ENCODE measurements at places on chromosomes 13 and 19. TPM values are rescaled to one million over a fixed set of nuclear protein-coding genes. Genes with fewer than 3 reads are reported as not detected.

Gene PRDX2
- 304 TPM for total RNA-seq

Gene GRK1
- total RNA-seq = not detected

Gene TRAPPC6A
- total RNA-seq = 8.1 TPM

Gene KIR3DL1
- total RNA-seq = not detected

Gene ZNF283
- total RNA-seq = 23.3 TPM

Gene CLEC17A
- 1.0 TPM for total RNA-seq

Gene DUXA
- not detected for total RNA-seq

GRCh38 chr19:35206379-35206778 lies 22.2 kb downstream of the FAM187B start:
- DNase-seq = no peak

DNA sequence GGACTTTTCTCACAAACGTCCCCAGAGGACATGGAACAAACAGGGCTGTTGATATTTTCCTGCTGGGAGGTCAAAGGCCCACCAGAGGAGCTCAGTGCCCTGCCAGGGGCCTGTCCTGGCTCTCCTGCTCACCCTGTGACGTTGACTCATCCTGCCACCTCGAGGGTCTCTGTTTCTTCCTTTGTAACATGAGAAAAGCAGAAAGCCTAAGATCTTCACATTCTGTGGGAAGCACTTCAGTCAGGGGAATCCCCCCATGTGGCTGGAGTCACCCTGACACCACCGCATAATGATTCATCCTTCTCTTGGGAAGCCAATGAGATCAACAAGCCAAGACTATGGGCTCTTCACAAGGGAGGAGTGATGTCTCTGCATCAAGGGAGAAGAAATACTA lies 147.9 kb downstream of the KATNAL1 start:
- DNase-seq = no peak

DNA sequence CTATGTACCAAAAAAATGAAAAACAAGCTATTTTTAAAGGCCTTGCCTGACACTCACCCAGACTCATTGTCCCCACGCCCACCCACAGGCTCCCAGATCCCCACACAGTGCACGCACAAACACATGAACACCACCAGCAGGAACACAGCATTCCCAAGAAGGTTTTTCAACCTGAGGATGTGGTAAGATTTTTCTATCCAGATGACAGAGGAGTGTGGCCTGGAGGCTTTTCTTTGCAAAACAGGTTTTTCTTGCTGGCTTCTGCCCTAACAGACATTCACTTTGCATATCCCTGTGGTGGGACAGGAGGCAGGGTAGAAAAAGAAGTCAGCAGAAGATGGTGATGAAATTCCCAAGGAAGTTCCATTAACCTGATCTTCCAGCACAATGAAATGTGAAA lies 97.8 kb downstream of the KLF12 start:
- peak; percentile 58 for DNase-seq

DNA sequence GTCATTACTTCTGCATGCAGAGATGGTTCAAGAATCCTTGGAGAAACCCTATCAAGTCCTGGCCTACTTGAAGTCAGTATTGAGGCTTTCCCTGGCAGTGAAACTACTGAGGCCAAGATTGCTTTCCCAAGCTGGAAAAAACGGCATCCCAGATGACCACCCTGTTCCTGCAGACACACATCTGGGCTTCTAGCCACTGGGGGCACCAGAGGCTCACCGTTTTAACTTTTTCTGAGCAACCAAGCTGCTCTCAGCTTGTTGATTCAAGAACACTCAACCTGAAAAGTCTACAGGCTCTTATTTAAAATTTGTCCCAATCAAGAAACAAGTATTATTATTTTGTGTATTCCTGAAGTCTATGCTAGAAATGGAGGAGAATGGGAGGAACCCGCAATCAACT lies 66.6 kb downstream of the SPRYD7 start:
- DNase-seq = peak; percentile 10

DNA sequence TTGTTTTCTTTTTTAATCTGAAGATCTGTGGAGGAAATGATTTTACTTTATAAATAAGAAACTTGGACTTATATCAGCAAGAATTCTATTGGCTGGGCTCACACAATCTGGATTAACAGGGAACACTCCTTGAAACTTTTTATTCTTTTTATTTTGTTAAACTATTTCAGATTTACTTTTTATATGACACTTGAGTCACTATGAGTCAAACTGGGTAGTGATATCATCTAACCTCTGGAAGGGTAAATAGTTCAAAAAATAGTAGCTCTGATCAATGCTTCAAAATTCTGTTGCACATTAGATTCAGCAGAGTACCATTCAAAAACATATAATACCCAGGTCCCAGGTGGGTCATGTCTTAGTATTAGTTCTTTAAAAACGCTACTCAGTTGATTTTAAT lies 55.1 kb upstream of the NBEA start:
- no peak for DNase-seq

- no peak for DNase-seq
Observed at GRCh38 chr19:42532891-42533290, 4.6 kb upstream of the CEACAM1 start.

GRCh38 chr13:64528838-64529237 lies 2701.3 kb downstream of the PCDH9 start:
- DNase-seq = no peak

DNA sequence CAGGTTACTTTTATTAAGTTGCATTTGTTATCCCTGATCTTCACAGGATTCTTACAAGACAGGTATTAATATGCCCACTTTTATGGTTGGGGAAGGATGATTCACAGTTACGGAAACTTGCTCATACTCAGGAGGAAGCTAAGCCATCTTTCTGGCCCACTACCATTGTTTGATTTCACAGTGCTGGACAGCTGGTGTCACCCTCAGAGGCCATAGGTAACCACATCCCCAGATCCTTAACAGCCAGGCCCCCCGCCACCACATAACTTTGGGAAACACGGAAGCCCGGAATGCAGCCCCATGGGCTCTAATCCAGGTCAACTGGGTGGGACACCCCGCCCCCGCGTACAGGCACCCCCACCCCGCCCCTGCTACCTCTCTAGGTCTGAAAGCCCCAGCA lies 119.7 kb downstream of the IRS2 start:
- no peak for DNase-seq

GRCh38 chr19:29971002-29971401 lies 29.0 kb downstream of the URI1 start:
- no peak for DNase-seq

DNA sequence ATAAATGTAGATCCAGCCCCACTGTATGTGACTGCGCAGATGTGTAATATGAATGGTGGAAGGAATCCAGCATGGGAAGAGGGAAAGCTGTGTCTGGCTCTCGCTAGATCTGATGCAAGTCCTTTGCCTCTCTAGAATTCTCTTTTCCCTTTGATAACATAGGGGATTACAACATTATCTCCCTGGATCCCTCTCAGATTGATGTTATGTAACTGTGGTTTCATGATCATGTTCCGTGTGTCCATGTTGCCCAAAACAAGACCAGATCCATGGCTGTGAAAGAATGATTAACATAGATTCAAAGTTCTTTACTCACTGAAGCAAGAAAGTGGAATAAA lies 184.0 kb upstream of the UBL3 start:
- DNase-seq = peak; percentile 41

DNA sequence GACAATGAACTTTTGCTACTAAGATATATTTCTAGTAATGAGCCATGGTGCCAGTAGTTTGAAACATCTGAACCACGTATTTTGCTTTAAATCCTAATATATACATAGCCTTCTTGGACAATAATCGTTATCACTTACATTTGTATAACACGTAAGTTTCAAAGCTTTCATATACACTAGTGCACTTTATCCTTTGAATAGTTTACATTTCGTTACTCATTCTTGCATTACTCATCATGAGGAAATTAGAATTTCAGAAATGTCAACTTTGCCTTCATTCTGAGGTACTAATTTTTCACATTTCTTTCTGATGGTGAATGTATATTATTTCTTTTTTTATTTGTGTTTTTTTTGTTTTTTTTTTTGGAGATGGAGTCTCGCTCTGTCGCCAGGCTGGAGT lies 5.8 kb downstream of the KBTBD7 start:
- no peak for DNase-seq

DNA sequence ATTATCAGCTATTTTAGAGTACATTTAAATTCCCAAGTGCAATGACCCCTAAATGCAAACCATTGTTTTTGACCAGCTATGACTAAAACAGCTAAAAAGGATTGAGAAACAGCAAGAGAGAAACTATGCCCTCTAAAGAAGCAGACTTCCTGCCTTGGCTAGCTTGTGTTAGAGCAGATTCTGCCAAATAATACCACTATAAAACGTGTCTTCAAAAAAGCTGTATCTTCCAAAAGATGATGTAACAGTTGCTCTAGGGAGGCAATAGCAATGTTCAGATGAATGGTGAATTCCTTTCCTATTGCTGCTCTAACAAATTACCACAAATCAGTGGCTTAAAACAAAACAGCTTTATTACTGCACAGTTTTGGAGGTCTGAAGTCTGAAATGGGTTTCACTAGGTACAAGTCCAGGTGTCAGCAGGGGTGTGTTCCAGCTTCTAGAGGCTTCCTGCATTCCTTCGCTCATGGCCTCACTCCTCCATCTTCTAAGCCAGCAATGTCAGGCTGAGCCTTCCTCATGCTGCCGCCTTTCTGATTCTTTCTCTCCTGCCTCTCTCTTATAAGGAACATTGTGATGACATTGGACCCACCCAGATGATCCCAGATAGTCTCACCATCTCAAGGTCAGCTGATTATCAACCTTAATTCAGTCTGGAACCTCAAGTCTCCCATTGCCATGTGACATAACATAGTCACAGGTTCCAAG lies 84.5 kb downstream of the LRRC63 start:
- DNase-seq = no peak

All from tongue (tissue), 3 donors.